ENCODE measurements at places on chromosomes 3 and 15. TPM values are rescaled to one million over a fixed set of nuclear protein-coding genes. Genes with fewer than 3 reads are reported as not detected.

Gene ACKR2
- not detected for total RNA-seq

Gene SLC22A13
- total RNA-seq, result 1.6 TPM

Gene DLG1
- total RNA-seq, result 94.3 TPM

Gene P3H2
- 24.8 TPM for total RNA-seq

Gene TMC3
- total RNA-seq, result not detected

All from smooth muscle cell of the umbilical artery (primary cell).